ENCODE measurements at places on chromosomes 12 and 14.

DNA sequence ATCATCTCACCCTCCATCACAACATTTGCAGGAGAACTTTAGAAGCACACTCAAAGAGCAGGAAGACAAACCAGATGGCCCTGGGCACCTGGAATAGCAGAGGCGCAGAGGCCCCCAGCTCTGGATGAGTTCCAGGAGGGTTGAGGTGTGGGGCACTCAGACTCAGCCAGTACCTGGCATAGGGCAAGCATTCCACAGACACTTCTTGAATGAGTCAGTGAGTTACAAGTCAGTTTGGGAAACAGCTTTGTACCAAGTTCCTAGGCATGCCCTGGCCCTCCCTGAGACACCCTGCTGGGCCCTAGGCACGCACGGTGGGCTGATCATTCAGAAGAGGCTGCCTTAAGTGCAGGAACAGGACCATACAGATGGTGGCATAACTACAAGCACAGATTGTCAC lies 54.3 kb downstream of the MAP3K9 start:
- DNase-seq: no peak

DNA sequence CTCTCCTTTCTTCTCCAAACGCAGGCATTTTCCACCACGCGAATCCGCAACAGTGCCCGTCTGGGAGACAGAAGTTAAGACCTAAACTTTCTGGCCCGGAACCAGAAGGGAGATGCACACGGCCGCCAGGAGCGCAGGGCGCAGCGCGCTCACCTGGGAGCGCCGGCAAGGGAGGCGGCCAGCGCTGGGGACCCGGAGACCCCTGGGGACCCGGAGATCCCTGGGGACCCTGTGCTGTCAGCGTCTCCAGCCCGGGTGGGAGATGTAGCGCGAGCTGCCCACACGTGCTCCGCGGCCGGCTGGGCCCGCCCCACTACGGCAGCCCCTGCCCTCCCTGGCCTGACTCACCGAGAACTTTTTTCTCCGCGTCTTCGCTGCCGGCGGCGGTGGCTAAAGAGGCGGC lies 620 bp downstream of the YBX3 start:
- DNase-seq: peak; percentile 73

DNA sequence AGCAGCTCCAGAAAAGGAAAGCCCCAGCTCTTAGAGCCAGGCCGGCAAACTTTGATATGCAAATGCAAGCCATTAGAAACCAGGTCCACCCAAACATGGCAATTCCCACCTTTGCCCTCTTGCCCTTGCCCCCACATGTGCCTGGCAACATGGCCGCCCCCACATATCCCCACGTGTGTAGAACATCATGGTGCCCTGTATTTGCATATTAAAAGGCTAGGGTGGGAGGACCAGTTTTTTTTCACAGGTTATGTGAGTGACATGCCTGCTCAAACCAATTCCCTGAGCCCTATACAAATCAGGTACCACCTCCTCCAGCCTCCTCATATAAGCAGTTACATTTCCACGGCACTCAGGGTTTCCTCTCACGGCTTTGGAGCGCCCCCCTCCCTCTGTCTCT lies 6.1 kb upstream of the ALDH1L2 start:
- no peak for DNase-seq

- no peak for DNase-seq
These were observed 9.0 kb upstream of the NKX2-1 start for GRCh38 chr14:36529062-36529461.

DNA sequence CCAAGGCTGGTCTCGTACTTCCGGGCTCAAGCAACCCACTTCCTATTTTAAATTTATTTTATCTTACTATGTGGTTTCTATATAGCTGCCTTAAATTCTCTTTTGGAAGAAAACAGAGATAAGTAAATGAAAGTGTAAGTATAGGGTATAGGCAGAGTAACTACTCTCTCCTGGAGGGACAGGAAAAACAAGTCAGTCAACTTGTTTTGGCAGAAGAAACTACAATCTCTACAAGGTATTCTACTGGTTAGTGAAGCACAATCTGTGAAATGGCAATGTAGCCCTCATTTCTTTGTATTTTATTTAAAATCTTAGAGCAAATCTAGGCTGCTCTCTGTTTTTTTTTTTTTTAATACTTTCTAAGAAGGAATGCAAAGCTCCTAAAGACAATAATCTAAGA lies 55.4 kb downstream of the UBR7 start:
- no peak for DNase-seq

GRCh38 chr14:42192738-42193653 lies 586.3 kb downstream of the LRFN5 start:
- no peak for DNase-seq

GRCh38 chr12:12872934-12873275 lies 18.5 kb upstream of the GPRC5A start:
- no peak for DNase-seq

GRCh38 chr14:76773188-76773885 lies 12.1 kb downstream of the VASH1 start:
- no peak for DNase-seq

DNA sequence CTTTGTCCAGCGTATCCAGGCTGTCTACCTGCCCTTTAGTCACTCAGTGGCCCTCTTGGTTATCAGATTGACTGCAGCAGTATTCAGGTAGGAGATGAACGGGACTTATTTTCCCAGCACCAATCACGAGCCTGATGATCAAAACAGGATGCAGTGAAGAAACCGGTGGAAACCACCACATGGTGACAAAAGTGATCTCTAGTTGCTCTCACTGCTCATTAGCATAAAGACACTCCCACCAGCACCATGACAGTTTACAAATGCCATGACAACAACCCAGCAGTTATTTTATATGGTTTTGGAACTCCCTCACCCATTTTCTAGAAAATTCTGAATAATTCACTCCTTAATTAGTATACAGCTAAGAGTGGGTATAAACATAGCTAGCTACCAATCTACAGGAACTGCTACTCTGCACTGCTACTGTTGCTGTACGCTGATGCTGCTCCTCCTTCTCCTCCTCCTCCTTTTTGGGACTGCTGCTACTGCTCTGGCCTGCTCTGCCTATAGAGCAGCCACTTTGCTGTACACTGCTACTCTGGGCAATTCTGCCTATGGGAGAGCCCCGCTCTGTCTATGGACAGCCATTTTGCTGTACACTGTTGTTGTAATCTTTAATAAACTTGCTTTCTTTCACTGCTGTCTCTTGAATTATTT lies 142.5 kb upstream of the SSTR1 start:
- peak; percentile 57 for DNase-seq

DNA sequence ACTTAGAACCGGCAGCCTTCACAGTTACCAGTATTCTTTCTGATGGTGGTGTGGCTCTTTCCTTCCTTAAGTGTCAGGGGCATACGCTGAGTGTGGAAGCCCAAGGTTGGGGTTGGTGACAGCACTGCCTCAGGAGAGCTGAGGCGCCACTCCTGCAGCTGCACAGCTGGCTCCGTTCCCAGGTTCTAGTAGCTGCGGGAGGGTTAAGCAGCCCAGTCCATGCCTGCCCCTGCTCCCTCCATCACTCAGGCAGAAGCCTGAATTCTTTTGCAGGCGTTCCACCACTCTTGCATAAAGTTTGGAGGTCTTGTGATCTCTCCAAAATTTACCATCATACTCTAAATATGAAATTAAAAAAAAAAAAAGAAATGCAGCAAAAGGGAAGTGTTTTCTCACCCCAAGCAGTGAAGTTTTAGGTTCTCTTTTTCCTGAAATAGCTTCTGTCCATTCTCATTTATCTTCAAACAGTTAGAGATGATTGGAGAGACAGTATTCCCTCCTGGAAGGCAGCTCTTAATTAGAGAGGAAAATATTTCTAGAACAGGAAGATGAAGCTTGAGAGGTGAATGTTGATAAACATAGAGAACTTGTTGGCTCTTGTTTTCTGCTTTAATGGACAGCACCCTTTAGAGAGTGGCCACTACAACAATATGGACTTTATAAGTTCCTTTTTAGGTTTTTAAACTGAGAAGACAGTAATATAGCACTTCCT lies 136.1 kb downstream of the FGD4 start:
- peak; percentile 4 for DNase-seq

DNA sequence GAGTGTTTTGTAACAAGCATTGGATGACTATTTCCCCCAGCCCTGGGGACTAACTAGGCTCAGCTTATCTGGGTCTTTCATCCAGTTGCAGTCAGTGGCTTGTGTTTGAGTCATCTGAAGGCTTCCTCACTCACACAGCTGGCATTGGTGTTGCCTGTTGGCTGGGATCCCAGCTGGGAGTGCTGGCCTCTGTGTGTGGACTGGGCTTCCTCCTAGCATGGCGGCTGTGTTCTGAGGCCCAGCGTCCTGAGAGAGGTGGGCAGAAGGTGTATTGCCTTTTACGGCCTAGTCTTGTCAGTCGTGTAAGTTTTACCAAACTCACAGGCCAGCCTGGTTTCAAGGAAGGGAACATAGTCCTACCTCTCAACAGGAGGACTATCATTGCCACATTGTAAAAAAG lies 28.3 kb upstream of the PPP2R5C start:
- no peak for DNase-seq

GRCh38 chr12:124297856-124298255 lies 3.0 kb downstream of the RFLNA start:
- no peak for DNase-seq

DNA sequence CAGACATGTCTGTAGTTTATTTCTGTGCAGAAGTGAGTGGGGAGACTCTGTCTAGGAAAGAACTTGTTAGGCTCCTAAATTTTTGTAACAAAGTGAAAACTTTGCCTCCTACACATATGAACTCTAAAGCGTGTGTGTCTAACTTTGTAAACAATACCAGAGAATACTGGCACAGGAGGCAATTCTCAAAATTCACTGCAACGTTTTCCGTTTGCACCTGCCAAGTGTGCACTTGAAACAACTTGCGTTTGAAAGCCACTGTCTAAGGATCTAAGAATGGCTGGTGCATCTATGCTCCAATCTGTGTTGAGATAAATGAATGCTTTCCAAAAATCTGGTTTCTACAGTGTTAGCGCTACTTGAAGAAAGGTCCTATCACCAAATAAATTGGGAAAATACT lies 15.3 kb downstream of the GRIP1 start:
- DNase-seq: no peak

Measured in natural killer cell (primary cell).